SK-N-DZ (cell line): ENCODE measurements at places on chromosomes 13 and 19.

DNA sequence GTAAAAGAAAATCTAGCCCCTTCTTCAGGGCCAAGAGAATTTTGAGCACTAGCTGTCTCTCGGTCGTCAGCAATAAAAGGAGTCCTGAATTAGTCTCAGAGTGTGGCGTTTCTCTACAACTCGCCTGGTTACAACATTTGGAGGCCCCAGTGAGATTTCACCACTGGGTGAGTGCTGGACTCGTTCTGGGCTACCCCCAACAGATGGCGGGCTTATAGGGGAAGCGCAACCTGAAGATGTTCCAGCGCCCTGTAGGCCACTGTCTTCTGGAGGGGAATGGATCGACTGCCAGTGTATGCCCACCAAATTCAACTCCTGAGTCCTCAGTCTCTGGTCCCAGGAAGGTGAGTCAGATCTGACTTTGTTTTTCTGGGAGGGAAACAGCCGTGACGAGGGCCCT lies 11.7 kb upstream of the ZNF181 start:
- no peak for DNase-seq

DNA sequence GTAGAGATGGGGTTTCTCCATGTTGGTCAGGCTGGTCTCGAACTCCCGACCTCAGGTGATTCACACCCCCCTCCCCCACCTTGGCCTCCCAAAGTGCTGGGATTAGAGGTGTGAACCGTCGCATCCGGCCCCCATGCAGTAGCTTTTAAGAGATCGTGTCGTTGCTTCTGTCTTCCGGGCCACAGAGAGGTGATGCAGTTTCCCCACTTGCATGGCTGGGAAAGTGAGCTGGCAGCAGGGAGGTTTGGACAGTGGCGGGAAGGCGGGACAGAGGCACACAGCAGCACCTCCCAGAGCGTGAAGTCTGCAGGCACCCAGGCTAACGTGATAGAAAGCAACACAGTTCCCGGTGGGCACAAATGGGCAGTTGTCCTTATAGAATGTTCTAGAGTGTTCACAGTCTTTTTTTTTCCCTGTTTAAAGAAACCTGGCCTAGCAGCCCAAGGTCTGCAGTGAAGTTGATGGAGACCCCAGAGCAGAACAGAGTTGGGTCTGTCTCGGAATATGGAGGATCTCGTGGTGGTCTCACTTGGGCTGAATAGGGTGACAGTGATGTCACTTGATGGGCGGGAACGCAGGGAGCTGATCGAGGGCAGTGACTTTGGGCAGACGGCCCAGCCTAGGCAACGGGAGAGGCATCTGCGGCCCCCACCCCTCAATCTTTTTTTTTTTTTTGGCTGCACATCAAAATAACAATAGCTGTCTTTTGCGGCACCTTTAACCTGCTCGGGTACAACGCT lies 4.9 kb downstream of the UHRF1 start:
- no peak for DNase-seq

DNA sequence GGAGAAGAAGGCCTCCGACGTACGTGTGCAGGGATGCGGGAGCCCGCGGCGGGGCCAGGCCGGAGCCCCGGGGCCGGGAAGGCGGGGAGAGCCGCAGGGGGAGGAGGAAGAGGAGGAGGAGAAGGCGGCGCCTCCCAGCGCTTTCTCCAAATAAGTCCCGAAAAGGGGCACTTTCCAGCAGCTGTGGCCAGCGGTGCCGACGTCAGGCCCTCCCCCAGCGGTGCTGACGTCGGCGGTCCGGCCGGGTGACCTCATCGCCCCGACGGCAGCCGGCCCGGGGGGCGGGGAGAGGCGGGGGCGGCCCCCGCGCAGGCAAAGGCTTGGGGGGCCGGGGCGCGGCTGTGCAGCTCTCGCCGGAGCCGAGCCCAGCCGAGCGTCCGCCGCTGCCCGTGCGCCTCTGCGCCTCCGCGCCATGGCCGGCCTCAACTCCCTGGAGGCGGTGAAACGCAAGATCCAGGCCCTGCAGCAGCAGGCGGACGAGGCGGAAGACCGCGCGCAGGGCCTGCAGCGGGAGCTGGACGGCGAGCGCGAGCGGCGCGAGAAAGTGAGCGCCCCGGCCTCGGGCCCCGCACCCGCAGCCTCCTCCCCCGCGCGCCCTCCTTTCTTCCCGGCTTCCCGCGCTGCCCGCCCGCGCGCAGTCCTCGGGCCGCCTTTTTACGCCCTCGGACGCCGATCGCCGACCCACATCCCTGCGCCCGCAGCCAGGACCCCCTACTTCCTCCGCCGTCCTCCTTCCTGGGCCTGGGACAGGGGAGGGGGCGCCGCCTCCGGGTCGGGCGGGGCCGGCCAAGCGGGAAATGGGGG lies at the start of gene TPM4:
TPM4 (plus strand) TSS at position 342 of the 804 bp plus-strand sequence; CDS start at position 413, 71 bp downstream.
- peak; percentile 84 for DNase-seq

DNA sequence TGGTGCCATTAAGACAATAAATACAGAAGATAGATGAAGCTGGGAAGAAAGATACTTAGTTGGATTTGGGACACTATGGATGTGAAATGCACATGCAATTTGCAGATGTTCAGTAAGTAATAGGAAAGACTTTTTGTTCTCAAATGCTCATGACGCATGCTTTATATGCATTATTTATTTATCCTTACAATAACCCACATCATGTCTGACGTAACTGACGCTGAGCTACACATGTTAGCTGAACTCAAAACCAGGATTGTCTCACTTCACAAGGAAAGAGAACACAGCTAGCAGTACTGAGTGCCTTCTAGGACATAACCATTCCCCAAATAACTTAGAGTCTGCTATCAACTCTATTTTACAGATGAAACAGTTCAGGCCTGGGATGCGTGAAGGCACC lies 463.4 kb downstream of the FGF9 start:
- DNase-seq, result no peak

- no peak for DNase-seq
Observed at GRCh38 chr13:27130979-27131623, 40.5 kb downstream of the USP12 start.

GRCh38 chr19:38185562-38185961 lies 38.5 kb downstream of the DPF1 start:
- no peak for DNase-seq

DNA sequence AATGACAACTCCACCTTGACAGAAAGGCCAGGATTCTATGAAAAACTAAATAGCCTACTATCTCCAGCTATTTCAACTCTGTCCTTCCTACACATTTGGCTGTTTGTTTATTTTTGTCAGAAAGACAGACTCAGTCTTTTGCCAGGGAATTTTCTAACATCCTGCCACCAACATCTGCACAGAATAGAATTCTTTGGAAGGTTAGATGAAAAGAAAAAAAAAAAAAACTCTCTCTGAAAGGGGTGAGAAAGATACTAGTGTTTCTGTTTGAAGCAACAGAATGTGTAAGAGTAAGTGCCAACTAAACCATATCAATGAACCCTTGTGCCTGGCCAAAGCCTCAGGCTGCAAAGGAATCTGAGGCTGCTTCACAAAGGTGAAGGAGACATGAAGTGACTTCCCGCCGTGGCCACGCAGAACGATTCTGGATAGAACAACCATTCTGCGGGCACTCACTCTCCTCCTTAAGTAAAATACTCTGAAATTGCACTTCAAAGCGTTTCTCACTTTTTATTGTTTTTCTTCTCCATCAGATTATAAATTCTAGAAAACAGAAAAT lies 498.2 kb downstream of the IRS2 start:
- DNase-seq, result no peak

DNA sequence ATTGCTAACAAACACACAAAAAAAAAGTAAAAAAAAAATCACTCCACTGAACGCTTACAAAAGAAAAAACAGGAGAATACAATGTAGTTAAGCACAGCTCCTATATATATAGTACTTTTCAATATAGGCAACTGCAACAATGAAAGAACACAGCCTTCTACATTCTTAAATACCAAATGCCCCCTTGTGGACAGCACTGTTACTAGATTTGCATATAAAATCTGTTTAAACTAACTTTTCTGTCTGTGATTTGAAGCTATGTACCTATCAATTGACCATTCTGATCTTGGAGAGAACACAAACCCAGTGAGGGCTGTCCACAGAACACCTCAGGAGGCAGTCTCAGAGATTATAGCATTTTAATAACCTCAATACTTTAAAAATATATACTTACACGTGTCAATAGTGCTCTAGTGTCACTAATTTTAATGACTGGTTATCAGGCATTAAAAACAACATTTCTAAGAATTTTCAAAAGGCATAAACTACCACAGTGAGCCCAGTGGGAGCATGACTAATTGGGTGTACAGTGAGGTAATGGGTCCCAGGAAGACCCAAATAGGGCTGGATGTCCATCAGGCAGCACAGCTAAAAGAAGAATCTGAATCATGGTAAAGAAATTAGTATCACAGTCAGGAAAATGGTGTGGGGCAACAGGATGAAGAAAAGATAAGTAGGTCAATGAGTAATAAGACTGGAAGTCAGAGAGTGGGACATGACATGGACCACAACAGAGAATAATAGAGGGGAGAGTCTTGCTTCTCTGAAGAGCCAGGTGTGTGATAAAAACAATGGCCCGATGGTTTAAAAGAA lies 22.2 kb downstream of the CCDC169 start:
- peak; percentile 73 for DNase-seq

GRCh38 chr13:71169180-71169579 lies 697.8 kb downstream of the DACH1 start:
- peak; percentile 16 for DNase-seq

GRCh38 chr19:13463296-13463695 lies 43.0 kb downstream of the CACNA1A start:
- DNase-seq, result no peak

DNA sequence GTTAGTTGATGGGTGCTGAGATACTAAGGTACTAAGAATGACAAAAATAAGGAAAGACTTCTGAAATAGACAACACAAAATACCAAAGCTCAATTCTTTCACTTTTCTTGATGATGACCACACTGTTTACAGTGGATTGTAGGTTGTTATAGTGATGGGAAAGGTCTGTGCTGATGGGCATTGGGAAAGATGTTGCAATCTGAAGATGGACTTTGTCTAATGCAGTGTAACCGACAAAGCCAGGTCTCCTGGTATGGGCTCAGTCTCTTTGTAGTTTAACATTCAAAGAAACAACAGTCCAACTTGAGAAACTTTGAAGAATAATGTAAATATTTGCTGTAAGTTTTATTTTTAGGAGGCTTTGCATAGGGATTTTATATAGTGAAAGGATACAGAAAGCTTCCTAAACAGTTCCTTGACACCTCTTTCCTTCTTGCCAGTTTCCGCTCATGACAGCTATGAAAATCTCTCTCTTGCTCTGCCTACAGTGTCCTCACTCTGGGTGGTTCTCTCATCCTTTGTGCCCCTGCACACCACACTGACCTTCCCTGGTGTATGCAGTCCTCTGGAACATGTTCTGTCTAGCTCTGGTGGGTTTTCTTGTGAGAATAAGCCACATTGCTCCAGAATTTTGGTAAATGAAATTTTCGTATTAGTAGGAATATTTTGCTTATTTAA lies 172.2 kb downstream of the KCNRG start:
- DNase-seq, result no peak

DNA sequence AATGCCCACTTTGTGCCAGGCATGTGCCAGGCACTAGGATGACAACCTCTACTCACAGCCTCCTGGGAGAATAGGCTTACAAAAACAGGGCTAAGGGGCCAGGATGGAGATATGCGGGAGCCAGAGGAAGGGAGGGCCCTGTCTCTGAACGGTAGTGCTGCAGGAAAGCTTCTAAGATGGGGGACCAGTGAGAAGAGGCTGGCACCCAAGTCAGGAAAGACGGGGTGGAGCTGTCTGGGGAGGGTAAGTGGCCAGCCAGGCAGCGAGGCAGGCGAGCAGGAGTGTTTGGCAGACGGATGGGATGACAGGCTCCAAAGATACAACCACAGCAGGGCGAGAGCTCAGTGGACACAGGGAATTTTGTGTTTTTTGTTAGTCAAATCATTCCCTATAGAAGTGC lies 44.7 kb upstream of the GPI start:
- DNase-seq, result no peak

DNA sequence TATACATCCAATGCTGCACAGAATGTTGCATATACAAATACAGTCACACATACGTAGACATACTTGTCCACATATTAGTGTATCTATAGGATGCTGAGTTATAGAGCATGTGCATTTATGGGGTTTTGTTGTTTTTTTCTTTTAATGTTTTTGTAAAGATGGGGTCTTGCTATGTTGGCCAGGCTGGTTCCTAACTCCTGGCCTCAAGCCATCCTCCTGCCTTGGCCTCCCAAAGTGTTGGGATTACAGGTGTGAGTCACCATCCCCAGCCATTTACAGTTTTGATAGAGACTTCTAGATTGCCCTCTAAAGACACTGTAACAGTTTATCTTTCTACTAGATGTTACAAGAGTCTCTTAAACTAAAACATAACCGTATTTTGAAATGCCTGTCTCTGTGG lies 14.3 kb downstream of the HNRNPUL1 start:
- DNase-seq, result no peak

DNA sequence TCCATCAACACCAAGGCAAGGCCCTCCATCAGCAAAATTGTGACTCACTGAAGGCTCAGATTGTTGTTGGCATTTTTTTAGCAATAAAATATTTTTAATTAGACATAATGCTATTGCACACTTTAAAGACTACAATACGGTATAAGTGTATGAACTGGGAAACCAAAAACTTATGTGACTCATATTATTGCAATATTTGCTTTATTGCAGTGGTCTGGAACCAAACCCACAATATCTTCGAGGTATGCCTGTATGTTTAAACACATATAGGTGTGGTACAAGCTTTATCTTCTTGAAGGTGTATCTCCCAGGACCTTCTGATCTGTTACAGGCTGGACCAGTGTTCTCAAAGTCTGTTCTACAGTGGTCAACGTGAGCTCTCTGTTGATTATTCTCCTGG lies 142.3 kb upstream of the FNDC3A start:
- no peak for DNase-seq

DNA sequence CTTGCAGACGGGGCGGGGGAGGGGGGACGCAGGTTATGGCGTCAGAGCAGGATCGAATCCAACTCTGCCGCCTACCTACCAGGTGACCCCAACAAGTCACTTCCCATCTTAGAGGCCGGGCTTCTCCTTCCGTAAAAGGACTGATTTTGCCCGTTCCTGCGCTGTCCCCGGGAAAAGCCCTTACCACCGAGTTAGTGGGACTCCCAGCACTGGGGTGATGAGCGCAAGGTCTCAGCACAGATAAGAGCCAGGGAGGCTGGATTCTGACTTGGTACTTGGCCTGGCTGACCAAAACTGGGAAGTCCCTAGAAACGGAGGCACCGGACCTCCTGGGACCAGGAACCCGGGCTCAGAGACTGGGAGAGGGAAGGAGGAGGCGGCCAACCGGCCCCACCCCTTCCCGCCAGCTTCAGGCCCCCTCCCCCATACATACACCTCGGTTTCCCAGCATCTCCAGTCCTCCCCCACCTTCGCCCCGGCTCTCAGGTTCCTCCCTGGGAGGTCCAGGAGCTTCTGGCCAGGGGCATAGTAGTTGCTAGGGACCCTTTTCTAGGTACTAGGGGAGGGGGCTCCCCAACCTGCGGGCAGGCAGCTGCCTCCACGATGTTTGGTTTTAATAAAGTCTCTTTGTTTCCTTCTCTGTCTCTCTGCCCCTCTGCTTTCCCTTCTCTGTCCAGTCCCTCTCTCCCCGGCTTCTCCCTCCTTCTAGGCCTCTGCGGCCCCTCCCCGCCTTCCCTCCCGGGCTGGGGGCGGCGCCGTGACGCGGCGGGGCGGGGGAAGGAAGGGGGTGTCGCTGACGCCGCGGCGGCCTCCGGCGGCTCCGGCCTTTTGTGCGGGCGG lies at the start of gene GRAMD1A:
GRAMD1A (plus strand) TSS at position 826 of the 840 bp plus-strand sequence. CDS start 156 bp downstream, outside the sequence.
- DNase-seq, result peak; percentile 77
